ENCODE measurements at places on chromosomes 11 and 22.

DNA sequence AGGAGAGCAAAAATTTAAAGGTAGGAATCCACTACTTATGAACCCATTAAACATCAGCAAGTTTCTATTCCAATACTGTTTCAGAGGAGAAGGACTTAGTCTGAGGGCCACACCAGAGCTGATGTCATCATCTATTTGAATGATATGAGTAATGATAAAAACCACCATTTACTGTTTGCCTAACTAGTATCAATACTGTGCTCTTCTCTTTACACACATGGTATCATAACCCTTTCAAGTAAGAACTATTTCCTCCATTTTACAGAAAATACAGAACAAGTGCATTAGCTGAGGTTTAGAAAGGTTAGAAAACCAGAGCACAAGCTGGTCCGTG lies 651.3 kb upstream of the KIRREL3 start:
- no peak for DNase-seq

- DNase-seq = peak; percentile 9
Measured at GRCh38 chr11:121757480-121758125, 304.8 kb upstream of the SORL1-AS1 start.

GRCh38 chr11:63870351-63871140 lies 31.6 kb downstream of the MARK2 start:
- peak; percentile 30 for DNase-seq

DNA sequence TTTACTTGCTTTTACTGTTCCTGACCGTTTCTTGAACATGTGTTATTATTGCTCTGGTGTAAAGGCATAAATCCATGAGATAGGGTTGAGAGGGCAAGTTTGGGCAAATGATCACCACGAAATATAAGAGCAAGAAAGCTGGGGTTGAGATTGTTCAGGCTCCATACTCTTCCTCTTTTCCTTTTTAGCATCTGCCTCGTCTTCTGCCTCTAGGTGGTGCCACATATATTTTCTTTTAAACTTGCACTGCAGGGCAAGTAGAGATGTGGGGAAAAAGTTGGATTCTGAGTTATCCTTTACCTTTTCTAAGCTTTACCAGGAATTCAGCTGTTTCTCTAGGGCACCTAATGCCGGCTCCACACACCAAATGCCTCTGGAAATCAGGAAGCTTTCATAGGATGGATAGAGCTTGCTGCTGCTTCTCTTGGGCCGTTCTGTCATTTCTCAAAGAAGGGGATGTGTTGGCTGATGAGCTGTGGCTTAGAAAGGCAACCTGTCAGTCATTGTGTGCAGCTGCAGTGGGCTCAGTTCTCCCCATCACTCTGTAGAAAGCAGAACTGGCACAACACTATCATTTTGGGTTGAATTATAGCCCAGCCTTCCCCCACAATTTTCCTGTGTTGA lies 98.2 kb downstream of the LDLRAD3 start:
- DNase-seq = peak; percentile 15

- no peak for DNase-seq
Measured at GRCh38 chr11:2468363-2469235, 23.8 kb downstream of the KCNQ1 start.

- DNase-seq = no peak
Measured at GRCh38 chr11:131136486-131136885, 220.2 kb upstream of the SNX19 start.

- DNase-seq = no peak
Measured at GRCh38 chr11:133026952-133027351, 505.3 kb downstream of the OPCML start.

- no peak for DNase-seq
Measured at GRCh38 chr22:50621948-50622722, 5.8 kb downstream of the ARSA start.

DNA sequence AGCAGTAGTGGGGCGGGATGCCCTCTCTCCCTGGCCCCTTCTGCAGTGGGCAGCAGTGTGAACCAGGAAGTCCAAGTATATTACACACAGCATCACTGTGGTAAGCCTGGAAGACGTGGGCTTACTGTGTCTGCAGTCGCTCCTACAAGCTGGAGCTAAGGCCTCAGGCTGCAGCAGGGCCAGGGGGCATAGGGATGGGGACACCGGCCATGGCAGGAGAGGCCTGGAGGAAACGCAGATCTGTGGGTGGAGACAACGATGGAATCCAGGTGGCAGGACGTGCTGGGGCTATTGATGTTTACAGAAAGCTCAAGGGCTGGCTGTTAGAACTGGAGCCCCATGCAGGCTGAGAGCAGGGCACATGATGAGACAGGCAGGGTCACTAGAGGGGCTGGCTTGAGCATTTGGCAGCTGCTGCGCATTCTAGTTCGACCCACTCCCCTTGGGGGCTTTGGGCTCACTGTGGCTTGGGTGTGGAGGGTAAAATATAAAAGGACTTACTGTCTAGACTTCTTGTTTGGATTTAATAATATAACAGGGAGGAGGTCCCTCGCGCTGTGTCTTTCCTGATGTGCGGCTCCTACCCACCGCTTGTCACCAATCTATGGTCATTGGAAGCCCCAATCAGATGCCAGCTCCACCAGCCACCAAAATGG lies 539.5 kb downstream of the TBC1D22A start:
- no peak for DNase-seq

DNA sequence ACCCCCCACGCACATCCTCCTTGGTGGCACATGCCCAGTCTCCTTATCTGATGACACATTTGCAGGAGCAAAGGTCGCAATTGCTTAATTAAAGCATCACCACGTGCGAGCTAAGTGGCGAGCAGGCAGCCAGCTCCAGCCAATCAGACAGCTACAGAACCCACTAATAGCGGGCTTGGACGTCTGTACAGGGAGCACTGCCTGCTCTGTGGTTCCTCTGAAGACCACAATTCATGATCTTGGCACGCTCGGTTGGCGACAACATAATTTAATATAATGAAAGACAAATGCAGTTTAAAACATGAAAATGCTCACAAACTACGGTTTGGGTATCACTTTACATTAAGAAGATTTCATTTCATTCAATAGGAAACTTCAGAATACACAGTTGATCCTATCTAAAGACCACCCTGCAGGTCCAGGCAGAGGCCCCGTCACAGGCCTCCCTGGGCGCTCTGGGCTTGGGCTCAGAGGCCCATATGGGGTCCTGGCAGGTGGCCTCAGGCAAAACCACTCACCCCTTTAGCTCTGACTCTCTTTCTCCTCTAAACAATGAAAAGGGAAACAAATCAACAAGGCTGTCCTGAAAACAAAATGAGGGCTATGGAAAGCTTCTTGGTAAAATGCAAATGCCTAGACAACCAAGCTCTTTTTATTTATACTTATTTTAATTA lies 10.4 kb downstream of the PACSIN2 start:
- DNase-seq = peak; percentile 85

GRCh38 chr11:12411393-12411792 lies 34.0 kb downstream of the PARVA start:
- no peak for DNase-seq

DNA sequence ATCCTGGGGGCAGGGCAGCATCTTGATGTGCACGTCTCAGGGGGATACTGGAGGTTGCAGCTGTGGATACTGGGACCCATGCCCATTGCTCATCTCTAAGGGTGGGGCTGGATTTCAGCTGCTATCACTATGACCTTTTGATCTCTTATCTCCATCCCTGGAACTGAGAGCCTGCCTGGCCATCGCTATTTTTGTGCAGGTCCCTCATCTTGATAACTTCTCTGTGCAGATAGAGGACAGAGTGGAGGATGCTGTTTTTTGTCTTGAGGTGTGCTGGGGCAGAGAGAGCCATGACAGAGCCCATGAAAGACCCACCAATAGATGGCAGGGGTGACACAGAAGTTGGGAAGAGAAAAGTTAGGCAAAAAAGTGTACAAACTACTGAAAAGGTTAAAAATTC lies 5.1 kb upstream of the INSC start:
- no peak for DNase-seq

- DNase-seq = no peak
Measured at GRCh38 chr11:129973068-129973467, 29.6 kb downstream of the PRDM10 start.

DNA sequence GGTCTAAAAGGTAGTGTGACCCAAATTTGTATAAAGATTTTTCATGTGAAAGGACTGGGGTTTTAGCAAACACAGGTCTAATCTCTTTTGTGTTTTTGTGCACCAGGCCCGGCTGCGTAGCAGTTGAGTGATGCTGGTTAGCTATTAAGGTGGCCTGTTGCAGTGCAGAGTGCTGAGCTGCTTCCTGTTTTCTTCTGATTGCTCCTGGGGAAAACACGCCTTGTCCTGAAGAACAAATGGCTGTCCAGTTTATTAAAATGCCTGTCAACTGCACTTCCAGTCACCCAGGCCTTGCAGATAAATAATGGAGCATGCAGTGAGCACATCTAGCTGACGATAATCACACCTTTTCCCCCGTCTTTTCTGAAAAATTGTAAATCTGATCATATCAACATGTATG lies 1.8 kb downstream of the SRSF8 start:
- peak; percentile 92 for DNase-seq

- DNase-seq = no peak
Measured at GRCh38 chr22:30214703-30215407, 31.7 kb downstream of the LIF start.

DNA sequence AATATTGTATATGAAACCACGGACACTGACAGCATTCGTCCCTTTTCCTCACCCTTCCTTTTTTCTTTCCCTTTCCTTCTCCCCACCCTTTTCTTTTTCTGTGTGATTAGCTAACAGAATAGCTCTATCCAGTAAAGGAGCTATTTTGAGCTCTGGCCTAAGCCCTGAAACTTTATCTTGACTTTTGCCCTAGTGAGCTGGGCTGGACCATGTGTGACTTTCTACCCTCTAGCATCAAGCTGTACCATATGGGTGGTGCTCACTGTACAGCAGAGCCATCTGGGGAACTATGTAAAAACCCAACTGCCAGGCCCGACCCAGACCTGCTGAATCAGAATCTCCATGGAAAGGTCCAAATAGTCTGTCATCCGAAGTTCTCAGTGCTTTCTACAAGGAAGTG lies 21.9 kb upstream of the PANX1 start:
- no peak for DNase-seq

GRCh38 chr22:41560095-41560471 lies 727 bp upstream of the CSDC2 start:
- DNase-seq = no peak

GRCh38 chr11:27619039-27619574 lies 81.1 kb downstream of the BDNF start:
- DNase-seq = no peak

DNA sequence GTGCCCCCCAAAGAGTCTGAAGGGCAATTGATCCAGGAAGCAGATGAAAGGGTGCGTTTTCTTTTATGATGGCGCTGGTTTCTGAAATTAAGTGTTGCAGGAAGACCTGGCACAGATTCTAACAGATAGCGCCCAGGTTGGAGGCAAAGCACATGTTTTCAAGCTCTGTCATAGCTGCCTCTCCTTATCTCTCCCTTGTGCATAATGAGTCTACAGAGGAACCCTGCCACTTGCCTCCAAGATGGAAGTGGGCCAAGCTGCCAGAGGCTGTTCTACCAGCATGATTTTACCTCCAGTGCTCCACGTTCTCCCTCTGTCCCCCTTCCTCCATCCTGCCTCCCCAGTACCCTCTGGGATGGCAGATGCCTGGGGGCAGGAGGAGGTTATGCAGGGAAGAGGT lies 30.0 kb upstream of the TLCD5 start:
- DNase-seq = no peak

- DNase-seq = no peak
Measured at GRCh38 chr11:31966846-31967245, 124.0 kb upstream of the RCN1 start.

DNA sequence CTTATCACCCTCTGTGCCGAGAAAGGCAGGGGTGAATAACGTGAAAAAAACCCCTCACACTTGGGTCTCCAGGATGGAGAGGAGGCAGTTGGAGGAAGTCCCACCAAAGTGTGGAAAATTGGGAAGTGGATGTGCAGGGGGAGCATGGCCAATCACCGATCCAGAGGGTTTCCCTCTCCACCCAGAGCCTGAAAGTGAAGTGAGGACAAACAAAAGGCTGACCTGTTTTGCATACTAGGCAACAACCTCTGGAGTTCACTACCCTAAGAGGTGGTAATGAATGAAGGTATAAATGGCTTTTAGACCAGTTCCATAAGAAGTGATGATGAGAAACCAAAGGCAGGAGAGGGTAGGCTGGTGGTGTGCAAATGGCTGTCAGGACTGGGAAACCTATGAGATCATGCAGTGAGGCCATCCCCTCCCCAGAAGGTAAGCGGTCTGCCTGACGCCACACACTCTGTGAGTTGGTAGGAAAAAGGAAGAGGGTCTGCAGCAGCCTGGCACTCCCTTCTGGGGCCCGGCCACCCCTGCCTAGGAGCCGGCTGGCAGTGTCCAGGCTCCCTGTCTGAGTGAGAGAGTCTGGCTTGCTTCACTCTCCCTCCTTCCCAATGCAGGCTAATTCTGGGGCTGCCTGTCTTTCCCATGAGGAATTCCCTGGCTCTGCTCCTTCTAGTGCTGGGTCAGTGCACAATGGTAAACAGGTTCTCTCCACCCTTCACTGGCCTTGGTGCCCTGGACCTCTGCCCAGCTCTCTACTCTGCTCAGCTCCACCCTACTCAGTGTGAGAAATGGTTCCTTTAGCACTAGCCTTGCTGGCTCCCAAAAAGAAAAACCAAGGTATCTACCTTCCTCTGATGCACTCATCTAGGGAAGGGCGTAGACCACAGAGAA lies 15.6 kb downstream of the TBC1D10A start:
- peak; percentile 90 for DNase-seq

- DNase-seq = no peak
Measured at GRCh38 chr22:40235308-40235707, 57.6 kb downstream of the TNRC6B start.

GRCh38 chr22:47748271-47748670 lies 985.8 kb downstream of the TBC1D22A start:
- no peak for DNase-seq

DNA sequence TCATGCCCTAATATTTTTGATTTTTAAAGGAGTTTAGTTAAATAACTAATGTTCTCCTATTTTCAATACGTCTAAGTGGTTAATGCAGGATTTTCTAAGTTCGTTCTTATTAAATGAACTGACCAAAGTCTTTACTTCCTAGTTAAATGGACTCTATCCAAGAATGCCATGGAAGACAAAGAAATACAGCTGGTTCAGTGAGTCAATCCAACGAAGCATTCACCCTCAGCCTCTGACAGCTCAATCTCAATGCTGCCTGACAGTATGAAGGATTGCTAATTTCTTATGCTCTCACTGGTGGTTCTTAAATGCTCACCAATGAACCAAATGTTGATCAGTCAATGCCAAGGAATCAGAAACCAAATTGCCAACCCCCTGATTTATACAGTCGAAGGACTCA lies 219.4 kb downstream of the CADM1 start:
- no peak for DNase-seq

- peak; percentile 95 for DNase-seq
Measured at GRCh38 chr11:3043315-3043871, 13.8 kb downstream of the CARS1 start.
